NCI-H1436 (cell line): ENCODE measurements at places on chromosomes 2 and 18.

DNA sequence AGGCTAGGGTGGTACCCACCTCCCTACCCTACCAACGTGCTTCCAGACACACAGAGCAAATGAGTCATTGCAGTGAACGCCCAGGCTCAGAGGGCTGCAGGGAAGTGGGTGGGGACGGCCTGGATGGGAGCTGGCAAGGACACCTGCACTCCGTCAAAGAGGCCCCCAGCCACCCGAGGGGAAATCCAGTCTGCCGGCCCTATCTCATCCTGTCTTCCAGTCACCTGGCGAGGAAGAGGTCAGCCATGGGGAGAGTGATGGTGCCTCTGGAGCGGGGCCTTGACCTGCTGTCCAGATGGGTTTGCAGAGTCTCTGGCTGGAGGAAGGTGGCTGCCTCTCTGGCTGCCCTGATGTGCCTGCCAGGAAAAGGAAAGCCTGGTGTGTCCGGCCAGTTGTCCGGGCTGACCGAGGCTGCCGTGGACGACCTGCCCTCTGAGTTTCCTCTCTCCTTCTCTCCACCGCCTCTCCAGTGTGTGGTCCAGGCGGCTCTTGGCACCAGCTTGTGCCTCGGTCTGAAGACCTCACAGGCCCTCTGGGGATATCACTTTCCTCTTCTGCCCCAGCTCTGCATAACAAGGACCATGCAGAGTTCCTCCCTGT is 209.7 kb upstream of the COPS8 start:
- no peak for DNase-seq

DNA sequence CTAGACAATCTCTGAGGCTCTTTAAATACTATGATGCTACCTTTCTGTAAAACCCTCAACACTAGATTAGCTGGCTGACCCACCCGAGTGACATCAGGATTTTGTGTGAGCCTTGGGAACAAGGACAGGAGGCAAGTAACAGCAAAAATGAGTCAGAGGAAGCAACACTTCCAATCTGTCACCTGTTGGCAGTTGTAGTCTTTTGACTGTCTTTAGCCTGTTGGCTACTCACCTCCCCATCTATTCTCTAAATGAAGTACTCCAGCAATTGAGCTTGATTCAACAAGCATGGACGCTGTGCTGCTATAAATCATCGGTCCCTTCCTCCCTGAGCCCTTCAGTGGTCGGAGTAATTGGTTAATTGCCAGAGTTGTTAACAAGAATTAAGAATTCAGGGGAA is 898.7 kb downstream of the BCL11A start:
- peak; percentile 22 for DNase-seq

GRCh38 chr2:131156452-131157149 is 51.5 kb downstream of the PLEKHB2 start:
- DNase-seq: no peak

GRCh38 chr18:12328179-12328823 is 20.3 kb downstream of the TUBB6 start:
- no peak for DNase-seq

- DNase-seq: peak; percentile 62
Measured at GRCh38 chr18:23138471-23138870, 3.2 kb downstream of the CABLES1 start.

- DNase-seq: peak; percentile 81
Measured at GRCh38 chr2:45301307-45302277, 292.3 kb upstream of the SIX2 start.

- DNase-seq: no peak
Measured at GRCh38 chr18:76450452-76451395, 44.3 kb downstream of the ZNF516 start.

DNA sequence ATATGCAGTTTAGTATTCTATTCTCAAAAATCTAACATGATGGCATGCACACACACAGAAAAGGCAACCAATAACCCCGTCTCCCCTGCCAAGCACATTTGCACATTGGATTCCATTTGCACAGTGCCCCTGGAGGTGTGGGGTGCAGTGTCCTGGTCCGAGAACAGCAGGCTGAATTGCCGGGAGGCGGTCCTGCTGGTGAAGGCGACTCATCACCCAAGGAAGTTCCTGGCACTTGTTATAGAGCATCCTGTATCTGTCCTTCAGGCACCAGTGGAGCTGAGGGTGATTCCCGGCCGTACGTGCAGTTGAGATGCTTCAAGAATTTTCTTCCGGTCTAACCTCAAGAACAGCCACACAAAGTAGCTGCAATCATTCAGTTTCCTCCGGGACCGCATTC is 73.0 kb upstream of the RAB12 start:
- no peak for DNase-seq

GRCh38 chr2:72917877-72918553 is 696 bp downstream of the EMX1 start:
- DNase-seq: no peak

DNA sequence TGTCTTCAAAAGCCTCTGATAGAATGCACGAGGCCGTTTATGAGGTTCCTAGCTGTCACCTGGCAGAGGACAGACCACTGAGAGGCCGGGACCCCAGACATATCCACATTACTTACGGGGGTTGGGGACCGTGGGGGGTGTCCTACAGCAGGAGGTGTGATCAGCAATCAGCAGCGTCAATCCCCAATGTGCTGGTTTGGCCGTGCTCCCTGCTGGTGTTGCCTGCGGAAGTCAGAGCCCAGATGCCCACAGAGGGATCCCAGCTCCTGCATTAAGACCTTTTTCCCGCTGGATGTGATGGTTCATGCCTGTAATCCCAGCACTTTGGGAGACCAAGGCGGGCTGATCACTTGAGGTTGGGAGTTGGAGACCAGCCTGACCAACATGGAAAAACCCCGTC is 20.8 kb upstream of the SP5 start:
- DNase-seq: no peak

- no peak for DNase-seq
Measured at GRCh38 chr2:241980193-241980592, 110.7 kb downstream of the RTP5 start.

GRCh38 chr18:37452682-37453385 is 112.8 kb downstream of the CELF4 start:
- no peak for DNase-seq

DNA sequence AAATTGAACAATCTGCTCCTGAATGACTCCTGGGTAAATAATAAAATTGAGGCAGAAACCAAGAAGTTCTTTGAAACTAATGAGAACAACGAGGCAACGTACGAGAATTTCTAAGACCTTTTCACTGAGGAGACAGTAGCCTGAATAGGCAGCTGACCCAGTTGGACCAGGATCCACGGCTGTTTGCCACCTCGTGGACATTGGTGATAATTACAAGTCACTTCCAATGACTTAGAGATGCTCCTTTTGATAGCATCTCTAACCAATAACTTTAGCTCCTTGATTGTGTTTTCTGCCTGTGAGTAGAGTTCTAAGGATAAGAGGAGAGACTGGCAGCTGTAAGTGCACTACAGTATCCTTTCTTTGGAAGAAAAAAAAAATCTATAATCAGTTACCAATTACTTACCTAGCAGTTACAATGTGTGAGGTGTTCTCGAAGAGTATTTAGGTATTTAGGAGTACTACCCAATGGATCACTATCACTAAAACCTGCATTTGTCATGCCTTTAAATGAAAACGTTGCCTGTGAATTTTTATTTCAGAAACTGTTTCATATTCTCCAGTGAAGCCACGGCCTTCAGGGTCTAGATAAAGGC is 31.3 kb upstream of the CNTNAP5 start:
- DNase-seq: no peak

GRCh38 chr2:149816756-149817551 is 229.4 kb upstream of the MMADHC start:
- DNase-seq: no peak

- no peak for DNase-seq
Measured at GRCh38 chr18:39761273-39761672, 2193.8 kb upstream of the PIK3C3 start.

- DNase-seq: no peak
Measured at GRCh38 chr18:27717250-27717649, 459.7 kb downstream of the CDH2 start.

GRCh38 chr2:72917138-72917876 is at the start of gene EMX1:
Gene EMX1, plus strand, starts transcription at chr2:72917519. Its CDS starts 334 bp downstream, at chr2:72917853.
- peak; percentile 88 for DNase-seq

GRCh38 chr2:102784940-102785339 is 23.1 kb downstream of the TMEM182 start:
- DNase-seq: no peak

- DNase-seq: no peak
Measured at GRCh38 chr18:36519358-36519757, 221.8 kb downstream of the FHOD3 start.

GRCh38 chr2:176174824-176175708 is 13.4 kb upstream of the HOXD1 start:
- no peak for DNase-seq

DNA sequence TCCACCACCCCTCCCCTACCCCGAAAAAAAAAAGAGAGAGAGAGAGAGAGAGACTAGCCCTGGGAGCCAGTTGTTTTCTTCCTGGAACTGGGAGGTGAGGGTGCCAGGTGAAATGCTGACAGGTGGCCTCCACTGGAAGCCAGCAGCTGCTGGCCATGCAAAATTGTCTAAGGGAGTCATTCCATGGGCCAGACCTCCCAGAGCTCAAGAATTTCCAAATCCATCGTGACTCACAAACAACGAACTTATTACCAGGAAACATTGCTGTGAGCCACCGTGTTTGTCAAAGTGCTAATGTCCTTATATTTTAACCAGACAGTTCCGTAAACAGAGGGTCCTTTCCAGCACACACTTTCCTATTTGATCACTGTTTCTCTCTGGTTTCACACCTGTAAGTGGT is 68.5 kb upstream of the PID1 start:
- DNase-seq: no peak

DNA sequence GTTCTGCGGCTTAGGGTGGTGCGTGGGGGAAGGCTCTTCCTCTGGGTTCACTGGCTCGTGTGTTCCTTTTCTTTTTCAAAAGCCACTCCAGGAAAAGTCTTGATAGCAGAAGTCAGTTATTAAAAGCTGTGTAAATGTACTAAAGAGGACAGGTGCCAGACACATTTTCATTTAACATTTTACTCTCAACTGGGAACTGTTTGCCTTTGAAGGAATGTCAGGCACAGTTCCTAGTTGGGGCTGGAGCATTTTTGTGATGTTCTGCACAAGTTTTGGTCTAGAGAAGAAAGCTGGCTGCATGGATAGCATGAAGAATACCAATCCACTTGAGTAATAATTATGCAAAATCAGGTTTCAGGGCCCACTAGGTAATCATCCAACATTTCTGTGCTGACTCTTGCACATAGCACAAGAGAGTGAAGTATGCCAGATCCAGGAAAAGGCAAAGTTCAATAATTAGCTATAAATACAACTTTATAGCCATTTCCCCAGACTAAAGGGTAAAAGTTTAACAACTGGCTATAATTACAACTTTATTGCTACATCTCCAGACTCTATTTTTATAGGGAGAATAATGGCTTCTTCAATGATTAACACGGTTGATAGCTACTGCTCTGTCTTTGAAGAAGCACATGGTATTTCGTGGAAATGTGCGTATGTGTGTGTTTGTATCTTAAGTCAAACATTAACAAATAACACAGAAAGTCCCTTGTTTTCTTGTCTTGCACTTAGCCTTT is 16.2 kb downstream of the SCYGR8 start:
- no peak for DNase-seq

DNA sequence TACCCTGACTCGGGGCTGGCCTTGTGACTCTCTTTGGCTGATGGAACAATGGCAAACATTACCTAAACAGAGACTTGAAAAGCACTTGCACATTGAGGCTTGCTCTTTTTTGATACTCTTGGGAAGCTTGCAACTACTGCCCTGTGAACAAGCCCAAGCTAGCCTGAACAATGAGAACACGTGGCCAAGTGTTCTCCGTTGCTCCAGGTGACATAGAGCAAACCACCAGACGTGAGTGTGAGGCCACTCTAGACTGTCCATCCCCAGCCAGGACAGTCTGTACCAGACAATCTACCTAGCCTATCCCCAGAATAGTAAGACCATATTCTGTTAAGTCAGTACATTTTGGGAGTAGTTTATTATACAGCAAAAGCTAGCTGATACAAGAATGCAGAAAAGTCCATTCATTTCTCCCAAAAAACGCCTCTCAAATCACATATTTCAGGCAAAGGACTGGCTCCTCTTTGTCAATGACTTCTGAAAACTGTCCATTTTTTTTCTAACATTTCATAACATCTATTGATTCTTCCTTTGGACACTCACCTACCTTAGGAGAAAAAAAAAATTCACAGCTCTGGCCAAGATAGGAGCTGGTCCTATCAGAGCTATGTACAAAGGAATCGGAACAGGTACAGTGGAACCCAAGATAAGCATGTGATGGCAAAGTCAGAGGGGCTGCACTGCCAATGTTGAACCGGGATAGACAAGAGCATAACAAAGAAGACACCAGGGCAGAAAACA is 142.1 kb upstream of the PKDCC start:
- no peak for DNase-seq

GRCh38 chr18:78542204-78542603 is 437.4 kb upstream of the SALL3 start:
- no peak for DNase-seq

- DNase-seq: no peak
Measured at GRCh38 chr2:30661173-30662107, 145.8 kb downstream of the CAPN13 start.

- DNase-seq: no peak
Measured at GRCh38 chr18:48996901-48997463, 46.2 kb upstream of the SMAD7 start.

- no peak for DNase-seq
Measured at GRCh38 chr2:10006236-10007161, 36.9 kb upstream of the KLF11 start.

DNA sequence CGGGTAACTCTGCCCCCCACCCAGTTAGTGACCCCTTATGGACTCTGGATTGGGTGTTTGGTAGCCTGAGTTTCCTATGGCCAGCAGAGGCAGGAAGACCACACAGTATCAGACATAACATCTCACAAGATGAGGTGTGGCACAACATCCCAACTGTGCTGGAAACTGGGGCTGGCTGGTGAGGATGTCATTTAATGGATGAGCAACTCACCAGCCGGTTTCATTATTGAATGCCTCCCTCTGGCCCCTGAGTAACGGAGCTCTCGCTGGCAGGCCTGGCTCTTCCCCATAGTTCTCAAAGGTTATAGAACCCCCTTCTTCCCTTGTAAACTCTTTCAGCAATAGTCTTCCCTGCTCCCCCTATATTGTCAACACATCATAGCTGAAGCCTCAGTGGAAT is 195.0 kb downstream of the BCL11A start:
- DNase-seq: no peak

GRCh38 chr2:4353668-4354067 is 650.3 kb downstream of the DCDC2C start:
- DNase-seq: no peak

GRCh38 chr2:143210446-143210819 is 81.2 kb downstream of the ARHGAP15 start:
- no peak for DNase-seq

- peak; percentile 21 for DNase-seq
Measured at GRCh38 chr2:25672494-25673299, 680 bp downstream of the DTNB start.
